ENCODE measurements at places on chromosomes 5 and 9.

- DNase-seq, result no peak
Measured at GRCh38 chr5:174723979-174724483, 351 bp upstream of the MSX2 start.

- DNase-seq, result no peak
Measured at GRCh38 chr5:21774801-21775200, 1078.3 kb downstream of the CDH12 start.

- no peak for DNase-seq
Measured at GRCh38 chr9:15909297-15909696, 356.5 kb downstream of the CCDC171 start.

GRCh38 chr9:114370251-114370967 lies 17.4 kb downstream of the AKNA start:
- DNase-seq, result no peak

- no peak for DNase-seq
Measured at GRCh38 chr9:977838-978830, 1.7 kb downstream of the DMRT3 start.

DNA sequence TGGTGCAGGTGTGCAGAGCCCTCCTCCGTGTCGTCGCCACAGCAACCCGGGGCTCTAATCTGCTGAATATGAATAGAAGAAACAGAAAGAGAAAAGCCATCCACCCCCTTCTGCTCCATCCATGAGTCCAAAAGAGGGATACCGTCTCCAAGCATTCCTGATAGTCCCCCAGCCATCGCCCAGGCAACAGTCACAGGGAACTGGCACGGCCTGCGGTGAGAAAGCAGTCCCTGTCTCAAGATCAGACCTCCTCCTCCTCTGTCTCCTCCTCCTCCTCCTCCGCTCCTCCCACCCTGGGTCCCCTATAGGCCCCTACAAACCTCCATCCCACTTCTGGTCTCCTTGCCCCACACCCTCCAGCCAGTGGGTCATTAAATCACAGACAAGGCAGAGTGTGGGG lies 308.1 kb upstream of the MPDZ start:
- no peak for DNase-seq

DNA sequence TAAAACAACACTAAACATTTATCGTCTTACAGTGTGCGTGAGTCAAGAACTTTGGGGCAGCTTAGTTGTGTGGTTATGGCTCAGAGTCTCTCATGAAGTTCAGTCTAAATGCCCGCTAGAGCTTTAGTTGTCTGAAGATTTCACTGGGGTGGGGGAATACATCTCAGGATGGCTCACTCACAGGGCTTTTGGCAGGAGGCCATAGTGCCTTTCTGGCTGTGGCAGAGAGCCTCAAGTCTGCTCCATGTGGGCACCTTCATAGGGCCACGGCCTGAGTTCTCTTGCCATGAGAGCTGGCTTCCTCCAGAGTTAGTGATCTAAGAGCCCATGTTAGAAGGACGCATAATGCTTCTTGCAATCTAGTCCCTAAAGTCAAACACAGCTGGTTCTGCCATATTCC lies 258.8 kb upstream of the NUDT12 start:
- no peak for DNase-seq

GRCh38 chr9:33921967-33922895 lies 105.3 kb downstream of the UBE2R2 start:
- DNase-seq, result no peak

DNA sequence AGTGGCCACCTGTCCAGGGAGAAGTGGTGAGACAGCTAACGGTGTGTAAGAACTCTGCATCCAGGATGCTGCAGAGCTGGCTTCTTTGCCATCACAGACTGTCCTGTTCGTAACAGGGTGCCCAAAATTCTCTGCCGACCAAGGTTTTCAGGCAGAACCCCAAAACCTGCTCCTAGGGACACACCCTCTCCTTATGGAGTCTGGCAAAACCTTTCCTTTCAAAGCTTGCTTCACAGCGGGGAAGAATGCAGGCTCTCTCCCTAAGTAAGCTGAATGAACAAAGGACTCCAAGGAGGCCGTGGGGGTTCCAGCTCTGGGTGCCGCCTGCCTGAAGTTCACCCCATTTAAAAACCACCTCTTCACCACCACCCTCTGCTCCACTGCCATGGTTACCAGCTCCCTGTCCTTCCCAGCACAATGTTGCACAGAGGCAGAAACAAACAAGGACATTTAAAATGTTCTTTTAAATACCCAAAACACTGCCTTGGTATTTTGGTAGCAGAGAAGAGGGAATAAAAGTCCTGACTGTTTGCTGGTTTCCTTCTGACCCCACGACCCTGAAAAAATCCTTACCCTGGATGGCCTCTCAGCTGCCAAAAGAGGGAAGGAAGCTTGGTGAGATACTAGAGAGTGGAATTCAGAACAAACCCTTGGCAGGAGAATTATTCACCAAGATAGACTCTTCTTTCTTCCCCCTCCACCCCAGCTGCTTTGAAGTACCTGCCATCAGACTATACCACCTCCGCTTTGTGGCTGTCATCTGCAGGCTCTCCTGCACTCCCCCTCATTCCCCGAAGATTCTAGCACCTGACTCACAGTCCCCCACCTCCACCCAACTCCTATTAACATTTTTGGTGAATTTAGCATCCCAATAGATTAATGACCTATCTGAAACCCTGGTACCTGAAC lies 7.1 kb upstream of the KLF9 start:
- DNase-seq, result no peak

GRCh38 chr5:74529101-74529500 lies 111.4 kb downstream of the ENC1 start:
- DNase-seq, result no peak

DNA sequence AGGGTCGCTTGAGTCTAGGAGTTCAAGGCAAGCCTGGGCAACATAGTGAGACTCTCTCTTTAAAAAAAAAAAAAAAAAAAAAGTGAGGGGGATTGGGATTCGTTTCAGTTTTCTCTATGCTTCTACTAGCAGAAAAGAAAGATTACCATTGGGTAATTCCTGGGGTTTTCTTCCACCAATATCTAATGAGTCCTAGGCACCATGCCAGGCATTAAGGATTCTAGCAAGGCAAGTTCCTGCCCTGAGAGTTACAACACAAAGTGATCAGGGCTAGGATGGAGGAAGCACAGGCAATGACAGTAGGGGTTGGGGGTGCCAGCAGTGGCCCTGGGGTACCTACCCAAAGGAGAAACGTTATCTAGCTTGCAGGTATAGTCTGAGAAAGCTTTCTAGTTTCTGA lies 90.8 kb downstream of the PCDH1 start:
- no peak for DNase-seq

DNA sequence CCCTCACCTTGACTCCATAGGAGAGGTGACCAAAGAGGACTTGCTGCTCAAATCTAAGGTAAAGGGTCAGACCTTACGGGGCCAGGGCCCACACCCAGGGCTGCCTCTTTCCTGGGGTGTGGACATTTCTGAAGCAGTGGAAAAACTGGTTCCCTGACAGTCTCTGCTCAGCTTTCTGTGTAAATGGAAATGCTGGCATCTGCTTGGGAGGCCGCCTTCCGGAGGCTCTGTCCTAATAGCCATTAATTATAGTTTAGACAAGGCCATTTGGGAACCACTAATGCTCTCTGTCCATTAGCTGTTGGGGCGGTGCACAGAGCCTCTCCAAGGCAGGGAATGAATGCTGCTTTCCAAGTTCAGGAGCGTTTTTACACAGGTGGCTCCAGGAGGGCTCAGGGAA lies 17.3 kb downstream of the USP20 start:
- no peak for DNase-seq

DNA sequence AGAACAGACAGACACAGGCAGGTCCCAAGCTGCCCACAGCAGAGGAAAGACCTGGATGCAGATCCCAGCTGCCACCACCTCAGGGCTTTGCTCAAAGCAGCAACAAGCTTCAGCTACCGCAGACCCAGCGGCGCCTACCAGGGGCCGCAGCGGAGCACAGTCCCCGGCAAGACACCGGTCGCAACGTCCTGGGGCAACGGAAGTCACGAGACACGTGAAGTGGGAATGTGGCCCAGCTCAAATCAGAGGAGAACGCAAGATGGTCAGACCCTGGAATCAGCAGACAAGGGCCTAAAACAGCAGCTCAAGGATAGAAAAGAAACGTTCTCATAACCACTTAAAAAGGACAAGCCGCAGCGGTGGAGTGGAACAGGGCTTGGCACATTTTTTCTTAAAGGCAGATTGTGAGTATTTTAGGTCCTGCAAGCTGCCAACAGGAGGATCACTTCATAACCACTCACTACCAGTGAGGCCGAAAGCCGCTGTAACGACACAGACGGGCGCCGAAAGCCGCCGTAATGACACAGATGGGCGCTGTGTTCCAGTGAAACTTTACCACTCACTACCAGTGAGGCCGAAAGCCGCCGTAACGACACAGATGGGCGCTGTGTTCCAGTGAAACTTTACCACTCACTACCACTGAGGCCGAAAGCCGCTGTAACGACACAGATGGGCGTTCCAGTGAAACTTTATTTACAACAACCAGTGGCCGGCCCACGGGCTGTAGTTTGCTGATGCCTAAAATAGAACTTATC lies 21.7 kb downstream of the SLC9A3 start:
- DNase-seq, result no peak

DNA sequence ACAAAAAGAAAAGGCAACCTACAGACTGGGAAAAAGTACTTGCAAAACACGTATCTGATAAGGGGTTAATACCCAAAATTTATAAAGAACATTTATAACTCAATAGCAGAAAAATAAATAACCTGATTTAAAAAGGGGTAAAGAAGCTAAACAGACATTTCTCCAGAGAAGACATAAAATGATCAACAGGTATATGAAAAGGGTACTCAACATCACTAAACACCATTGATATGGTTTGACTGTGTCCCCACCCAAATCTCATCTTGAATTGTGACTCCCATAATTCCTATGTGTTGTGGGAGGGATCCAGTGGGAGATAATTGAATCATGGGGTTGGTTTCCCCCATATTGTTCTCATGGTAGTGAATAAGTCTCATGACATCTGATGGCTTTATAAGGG lies 27.1 kb upstream of the LIFR start:
- no peak for DNase-seq

GRCh38 chr9:130072515-130073235 lies 19.0 kb downstream of the GPR107 start:
- DNase-seq, result no peak

DNA sequence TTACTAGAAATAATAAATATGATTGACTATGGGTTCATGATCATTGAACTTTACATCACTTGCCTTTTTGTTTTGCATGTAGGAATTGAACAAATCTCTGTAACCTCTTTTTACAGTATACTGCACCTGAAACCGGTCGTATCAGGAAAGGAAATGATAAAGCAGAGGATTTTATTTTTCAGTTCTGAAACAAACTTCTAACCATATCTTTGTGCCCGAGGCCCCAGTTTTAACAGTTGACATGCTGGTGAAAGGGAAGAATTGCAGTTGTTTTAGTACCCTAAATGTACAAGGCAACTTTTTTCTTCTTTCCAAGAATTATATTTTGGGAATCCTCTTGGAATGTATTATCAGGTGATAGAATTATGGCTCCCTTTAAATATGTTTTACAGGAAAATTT lies 27.8 kb downstream of the TMEM38B start:
- no peak for DNase-seq

DNA sequence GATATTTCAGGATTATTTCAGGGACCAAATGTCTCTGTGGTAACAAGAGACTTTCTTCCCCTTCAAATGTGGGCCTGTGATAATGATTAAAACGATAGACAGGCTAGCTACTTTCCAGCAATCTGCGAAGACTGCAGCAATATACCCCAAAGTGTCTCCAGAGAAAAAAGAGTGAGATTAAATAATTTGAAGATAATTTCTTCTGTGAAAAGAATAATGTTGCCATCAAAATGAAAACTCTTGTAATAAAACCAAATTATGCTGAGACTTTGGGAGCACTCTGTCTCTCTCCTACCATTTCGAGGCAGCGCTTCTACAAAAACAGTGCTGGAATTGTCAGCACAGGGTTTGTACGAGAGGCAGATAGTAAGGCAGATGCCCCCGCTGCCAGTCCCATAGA lies 104.2 kb upstream of the SPOCK1 start:
- no peak for DNase-seq

- no peak for DNase-seq
Measured at GRCh38 chr5:68053202-68053601, 162.4 kb upstream of the PIK3R1 start.

DNA sequence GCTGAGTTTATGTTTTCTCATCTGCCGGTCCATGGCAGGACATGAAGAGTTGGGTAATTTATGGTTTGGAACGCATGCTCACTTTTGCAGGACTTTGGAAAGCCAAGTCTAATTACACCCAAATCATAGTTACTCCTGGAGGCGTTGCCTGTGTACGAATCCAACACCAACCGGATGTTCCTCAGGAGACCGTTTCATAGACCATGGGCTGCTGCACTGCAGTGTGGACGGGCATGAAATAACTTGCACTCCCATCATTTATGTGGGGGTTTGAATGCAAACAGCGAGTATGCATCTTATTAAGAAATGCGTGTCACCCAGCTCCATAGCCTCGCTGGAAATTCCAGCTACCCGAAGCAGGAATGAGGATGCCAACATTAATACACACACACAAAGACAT lies 96.1 kb upstream of the IRX2 start:
- no peak for DNase-seq

DNA sequence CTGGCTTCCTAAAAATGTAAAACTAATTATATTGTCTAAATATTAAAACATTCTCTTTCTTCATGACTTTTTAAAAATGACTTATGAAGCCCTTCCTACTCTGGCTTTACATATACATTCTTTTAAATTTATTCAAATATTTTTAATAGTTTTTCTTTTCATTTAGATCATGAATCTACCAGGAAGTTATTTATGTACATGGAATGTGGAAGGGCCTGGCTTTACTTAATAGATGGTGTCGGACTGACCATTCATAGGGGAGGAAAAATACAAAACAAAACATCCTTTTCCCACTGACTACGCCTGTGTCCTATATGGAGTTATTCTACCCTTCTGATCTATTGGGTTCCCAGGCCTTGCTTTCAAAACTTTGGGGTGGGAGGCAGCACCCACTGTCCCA lies 129.8 kb downstream of the MACROH2A1 start:
- DNase-seq, result no peak

DNA sequence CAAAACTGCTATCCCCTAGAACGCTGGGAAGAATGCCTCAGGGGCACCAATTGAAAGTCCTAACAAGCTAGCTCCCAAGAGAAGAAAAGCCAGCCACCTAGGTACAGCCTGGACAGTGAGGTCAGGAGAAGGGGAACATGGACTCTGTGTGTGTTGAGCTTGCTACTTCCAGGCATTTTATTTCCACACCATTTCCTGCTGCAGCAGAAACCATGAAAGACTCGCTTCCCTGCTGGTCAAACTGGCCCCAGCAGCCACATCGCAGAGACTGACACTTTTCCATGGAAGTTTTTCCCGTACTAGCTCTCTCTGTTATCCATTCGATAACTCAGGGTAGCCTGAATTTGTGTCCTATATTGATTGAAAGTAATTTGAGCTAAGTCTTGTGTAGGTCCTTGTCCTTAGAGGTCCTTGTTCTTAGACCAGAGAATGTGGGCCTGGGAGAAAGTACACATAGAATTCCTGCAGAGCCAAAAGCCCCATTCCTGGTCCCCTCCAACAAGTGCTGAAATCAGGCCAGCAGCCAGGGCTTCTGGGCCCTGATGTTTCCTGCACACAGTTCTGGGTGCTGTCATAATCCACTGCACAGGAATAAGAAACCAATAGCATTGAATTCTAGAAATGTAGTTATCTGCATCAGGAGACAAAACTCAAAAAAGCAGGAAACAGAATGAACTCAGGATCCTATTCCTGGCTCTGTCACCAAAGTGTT lies 96.6 kb downstream of the BRINP1 start:
- DNase-seq, result no peak
